Activated gamma-delta T cell (primary cell): ENCODE measurements at places on chromosomes 3 and 15.

- no peak for DNase-seq
Observed at GRCh38 chr3:869269-869668, 223.6 kb upstream of the CNTN6 start.

DNA sequence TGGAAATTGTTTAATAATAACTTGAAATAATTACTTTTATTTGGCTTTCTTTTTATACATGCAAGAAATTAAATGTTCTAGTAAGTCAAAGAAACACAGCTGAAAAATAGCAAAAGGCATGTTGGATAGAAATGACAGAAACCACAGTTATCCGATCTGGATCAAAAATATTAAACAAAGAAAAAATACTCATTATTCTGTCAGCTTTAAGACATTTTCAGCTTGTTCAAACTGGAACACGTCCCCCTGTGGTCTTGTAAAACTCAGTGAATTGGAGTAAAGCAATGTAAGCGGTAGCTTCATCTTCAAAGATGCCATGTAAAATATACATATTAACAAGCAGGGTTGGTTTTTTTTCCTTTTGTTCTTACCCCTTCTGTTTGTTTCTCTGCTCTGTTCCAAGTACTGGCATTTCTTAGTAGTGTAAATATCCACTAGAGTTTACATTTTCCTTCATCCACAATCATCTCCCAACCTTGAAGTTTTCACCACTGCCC, 223.4 kb downstream of the IGSF11 start:
- DNase-seq: no peak

DNA sequence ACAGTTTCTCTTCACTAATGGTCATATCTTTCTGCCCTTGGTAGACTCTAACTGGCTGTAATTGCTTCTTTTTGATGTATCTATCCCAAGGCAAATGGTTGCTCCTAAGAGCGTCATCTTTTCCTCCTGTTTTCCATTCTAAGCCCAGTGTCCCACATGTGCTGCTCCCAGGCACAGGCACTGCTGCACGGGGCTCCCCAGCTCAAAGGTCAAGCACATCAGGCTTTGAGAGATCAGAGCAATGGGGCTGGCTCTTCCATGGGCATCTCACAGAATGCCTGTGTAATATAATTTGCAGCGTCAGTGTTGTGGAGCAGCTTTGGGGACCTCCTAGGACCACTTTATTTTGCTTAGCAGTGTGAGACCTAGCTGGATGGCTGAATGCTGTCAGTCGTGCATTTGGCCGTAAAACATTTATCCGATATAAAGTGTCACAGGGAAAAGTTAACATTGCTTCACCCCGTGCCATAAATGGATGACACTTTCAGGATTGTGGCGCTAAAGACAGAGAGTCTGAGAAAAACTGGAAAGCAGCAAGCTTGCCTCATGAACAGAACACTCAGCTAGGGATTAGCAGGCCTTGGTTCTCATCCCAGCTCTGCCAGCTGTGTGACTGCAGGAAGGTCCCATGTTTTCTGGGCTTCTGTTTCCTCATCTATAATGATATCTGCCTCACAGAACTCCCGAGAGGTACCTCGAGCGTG, 277.5 kb upstream of the TBL1XR1 start:
- no peak for DNase-seq

- no peak for DNase-seq
Observed at GRCh38 chr3:32577581-32578556, 7.2 kb upstream of the DYNC1LI1 start.
